ENCODE measurements at places on chromosomes 13 and 19.

GRCh38 chr19:38845374-38846024 is 4.3 kb downstream of the HNRNPL start:
- no peak for DNase-seq

- peak; percentile 45 for DNase-seq
These were observed 412.1 kb downstream of the KLF12 start for GRCh38 chr13:73722120-73722519.

- no peak for DNase-seq
These were observed at the start of gene SIGLECL1 for GRCh38 chr19:51250786-51251467. Gene SIGLECL1 (plus strand): TSS chr19:51251080. CDS start chr19:51264073, 12,993 bp downstream.

DNA sequence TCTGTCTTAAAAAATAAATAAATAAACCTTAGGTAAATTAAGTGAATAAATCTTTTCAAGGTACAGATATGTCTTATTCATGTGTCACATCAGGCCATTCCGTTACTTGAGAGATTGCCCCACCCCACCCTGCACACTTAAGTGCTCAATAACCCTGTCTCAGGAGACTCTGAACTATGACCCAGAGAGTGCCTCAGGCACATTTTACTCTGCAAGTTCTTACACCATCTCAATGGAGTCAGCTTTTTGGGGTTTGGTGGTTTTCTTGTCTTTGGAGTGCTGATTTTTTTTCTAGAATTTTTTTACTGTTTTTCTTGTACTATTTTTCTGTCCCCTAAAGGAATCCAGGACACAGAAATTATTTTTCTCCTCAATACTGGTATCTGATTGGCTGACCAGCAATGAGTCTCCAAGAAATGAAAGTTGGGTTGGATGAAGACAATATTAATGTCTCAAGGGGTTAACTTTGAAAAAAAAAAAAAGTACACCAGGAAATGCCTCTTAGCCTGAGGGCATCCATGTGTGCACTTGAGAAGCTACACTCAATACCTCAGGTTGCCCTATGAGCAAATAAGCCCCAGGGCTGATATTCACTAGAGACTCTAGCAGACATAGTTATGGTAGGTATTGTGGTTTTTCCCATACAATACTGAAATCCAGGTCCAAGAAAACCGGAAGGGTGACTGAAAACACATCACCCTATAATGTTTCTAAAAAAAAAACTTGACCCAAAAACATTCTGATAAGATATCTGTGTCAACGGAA is 114.6 kb upstream of the ZNF91 start:
- no peak for DNase-seq

DNA sequence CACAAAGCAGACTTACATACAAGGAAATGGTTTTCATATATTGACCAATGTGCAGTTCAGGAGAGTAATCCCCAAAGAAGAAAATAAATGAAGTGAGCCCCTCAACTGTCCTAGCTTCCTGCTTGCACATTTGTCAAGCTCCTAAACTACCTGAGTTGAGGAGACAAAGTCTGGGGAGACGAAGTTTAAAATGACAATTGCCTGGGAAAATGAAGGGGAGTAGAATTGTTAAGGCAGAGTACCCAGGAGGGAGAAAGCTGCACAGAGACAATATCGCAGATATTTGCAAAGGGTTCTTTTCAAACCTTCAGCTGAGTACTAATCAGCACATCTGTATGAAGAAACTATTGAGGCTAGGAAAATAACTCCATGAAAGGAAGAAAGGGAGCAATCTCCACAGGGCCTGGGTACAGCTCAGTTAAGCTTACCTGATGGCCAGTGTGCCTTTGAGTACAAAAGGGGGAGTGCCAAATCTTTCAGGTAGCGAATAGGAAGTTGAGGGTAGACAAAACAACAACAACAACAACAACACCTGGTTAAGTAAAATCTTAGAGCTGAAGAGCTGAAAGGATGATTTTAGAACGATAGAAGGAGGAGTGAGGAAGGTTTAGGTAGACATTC is 1700.1 kb upstream of the PRR20A start:
- no peak for DNase-seq

GRCh38 chr13:111549464-111549863 is 229.0 kb downstream of the TEX29 start:
- DNase-seq = no peak

GRCh38 chr19:9671655-9672054 is 3.2 kb downstream of the ZNF562 start:
- no peak for DNase-seq

GRCh38 chr13:51887468-51887867 is 25.7 kb downstream of the CCDC70 start:
- no peak for DNase-seq

GRCh38 chr13:22893204-22893603 is 287.6 kb upstream of the SGCG start:
- DNase-seq = no peak

DNA sequence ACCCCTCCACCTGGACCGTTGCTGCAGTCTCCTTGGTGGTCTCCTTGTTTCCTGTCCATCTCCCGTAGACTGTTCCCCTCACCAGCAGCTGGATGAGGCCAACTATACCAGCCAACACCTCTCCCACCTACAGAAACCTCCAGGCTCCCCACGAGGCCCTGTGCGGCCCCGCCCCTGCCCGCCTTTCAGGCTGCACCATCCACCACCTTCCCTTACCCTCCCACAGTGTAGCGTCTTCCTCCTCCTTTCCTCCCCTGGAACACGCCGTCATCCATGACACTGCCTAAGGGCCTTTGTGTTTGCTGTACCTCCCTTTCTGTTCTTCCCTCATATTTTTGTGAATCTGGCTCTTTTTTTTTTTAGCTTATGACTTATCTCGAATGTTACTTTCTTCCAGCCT is 23.8 kb upstream of the WDR88 start:
- DNase-seq = no peak

DNA sequence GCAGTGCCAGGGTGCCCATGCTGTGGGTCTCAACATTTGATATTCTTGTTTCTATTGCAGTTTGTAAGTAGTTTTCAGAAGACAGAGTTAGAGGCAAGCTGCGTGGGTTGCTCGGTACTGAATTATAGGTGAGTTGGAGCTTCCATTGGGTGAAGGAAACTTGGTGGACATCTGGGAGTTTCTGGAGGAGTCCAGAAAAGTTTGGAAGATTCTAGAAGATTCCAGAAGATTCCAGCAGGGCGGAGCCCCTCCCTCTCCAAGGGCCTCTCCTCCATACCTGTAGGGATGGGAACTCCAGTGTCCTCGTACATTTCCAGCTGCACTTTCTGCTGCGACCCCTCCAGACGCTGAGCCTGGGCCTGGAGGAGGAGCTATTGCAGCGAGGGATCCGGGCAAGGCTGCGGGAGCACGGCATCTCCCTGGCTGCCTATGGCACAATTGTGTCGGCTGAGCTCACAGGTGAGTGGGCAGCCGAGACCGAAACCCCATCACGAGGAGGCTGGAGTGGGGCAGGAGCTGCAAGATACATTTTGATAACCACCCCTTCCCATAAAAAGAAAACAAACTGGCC is 28.6 kb downstream of the TIMM13 start:
- no peak for DNase-seq

- no peak for DNase-seq
These were observed 6.9 kb downstream of the SYDE1 start for GRCh38 chr19:15114153-15114540.

GRCh38 chr13:110399801-110400200 is 92.7 kb downstream of the COL4A2 start:
- DNase-seq = no peak

- DNase-seq = no peak
These were observed 11.9 kb downstream of the PEAK3 start for GRCh38 chr19:2270157-2270422.

DNA sequence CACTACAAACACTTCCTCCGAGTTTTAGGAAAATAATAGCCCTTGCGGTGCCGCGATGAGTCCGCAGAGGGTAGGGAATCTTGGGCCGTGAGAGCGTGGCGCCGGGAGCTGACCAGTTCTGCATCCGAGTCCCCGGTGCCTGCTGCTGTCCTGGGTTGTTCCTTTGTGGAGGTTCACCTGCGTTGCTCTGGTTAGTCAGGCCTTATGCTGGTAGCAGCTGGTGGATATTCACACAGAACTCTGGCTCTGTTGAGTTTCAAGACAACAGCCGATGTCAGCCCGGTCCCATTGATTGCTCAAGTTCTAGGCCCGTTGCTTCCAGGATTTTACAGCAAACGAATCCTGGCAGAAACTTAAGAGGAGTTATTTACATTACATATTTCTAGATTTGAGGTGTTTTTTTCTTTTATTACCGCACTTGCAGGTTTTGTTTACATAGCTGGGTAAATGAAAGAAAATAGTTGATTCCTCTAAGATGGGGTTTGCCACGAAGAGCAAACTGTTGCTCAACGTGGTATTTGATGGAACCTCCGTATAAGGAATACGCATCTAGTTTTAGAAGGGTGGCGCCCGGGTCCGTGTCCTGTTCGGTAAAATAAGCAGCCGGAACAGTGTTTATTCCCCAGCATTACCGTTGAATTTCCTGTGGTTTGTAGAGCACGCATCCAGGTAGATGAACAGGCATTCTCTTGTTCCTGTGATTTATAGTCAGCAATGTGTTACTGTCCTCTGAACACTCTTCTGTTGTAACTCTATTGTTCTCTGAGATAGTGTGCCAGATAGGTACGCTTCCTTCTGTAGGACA is 1.3 kb downstream of the CLDN10 start:
- DNase-seq = no peak

GRCh38 chr13:89363144-89363543 is 1692.0 kb downstream of the SLITRK5 start:
- no peak for DNase-seq

DNA sequence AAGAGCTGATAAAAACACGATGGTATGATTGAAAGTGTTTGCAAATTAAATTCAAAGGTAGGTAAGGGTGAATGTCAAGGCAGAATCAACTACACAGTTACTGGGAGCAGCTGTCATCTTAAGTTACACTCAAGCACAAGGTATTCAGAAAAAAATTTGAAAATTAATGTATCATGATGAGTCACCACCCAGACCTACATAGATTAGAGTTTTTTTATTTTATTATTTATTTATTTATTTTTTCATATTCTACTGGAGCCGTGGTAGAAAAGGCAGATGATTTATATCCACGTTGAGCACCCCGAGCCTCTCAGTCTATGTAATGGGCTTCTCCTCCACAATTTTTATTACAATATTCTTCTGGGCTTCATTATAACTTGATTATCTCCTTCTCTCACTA is 728.9 kb upstream of the ARGLU1 start:
- DNase-seq = no peak

DNA sequence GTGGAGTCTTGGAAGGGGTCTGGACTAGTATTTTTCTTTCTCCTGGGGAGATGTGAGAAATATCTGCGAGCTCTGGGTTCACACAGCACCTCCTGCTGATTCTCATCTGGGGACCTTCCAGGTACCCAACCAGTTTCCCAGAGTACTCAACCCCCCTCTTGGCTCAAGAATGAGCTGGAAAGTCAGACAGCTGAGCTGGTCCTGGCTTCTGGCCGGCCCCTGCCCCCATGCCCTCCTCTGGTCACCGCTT is 2.2 kb upstream of the PDE4A start:
- no peak for DNase-seq

DNA sequence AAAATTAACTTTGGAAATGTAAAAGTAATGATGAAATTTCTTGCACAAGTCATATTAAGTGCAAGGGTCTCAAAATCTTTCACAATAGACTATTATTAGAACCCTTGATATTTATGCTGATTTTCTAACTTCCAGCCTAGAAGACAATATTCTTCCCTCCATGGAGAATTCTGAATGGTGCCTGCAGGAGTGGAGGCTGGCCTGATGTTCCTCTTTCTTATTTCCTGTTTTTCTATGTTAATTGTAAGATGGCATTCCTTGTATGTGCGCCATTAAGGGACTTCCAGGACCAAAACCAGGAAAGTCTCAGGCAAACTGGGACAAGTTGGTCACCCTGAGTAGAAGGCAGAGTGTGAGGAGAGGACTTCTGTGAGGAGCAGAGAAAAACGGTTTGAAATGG is 294.9 kb downstream of the DLEU7 start:
- no peak for DNase-seq

DNA sequence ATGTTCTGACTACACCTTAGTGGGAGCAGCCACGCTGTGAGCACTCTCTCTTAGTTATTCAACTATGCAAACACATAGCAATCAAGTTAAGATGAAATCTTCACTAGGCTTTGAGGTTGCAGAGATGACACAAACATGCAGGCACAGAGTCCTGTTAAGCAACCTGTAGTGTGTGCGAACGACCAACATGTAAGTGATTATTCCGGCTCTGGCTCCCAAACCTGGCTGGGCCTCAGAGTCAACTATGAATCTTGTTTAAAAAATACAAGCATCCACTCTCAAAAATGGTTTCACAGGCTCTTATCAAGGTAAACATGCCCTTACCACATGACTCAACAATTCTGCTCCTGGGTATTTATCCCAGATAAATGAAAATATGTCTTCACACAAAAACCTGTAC is 91.4 kb downstream of the IRS2 start:
- no peak for DNase-seq

DNA sequence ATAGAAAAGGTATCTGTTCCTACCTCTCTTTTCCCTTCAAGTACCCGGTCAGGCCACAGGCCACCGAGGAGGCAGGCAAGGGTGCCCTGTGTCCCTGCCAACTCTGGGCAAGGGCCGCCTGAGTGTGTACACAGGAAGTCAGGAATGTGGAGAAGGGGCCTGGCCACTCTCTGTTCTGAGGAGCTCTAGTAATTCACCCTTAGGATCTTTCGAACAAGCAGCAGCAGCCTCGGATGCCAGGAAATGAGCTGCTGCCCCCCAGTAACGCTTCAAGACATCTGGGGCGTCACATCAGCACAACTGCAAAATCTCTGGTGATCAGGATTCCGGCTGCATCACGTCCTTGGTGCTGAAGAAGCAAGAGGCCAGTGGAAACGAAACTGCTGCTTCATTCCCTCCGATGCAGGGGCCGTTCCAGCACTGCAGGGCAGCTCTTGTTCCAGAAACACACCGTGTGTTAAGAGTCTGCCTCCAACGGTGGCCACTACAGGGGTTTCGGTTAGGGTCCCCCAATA is 2.0 kb downstream of the RAB20 start:
- no peak for DNase-seq

DNA sequence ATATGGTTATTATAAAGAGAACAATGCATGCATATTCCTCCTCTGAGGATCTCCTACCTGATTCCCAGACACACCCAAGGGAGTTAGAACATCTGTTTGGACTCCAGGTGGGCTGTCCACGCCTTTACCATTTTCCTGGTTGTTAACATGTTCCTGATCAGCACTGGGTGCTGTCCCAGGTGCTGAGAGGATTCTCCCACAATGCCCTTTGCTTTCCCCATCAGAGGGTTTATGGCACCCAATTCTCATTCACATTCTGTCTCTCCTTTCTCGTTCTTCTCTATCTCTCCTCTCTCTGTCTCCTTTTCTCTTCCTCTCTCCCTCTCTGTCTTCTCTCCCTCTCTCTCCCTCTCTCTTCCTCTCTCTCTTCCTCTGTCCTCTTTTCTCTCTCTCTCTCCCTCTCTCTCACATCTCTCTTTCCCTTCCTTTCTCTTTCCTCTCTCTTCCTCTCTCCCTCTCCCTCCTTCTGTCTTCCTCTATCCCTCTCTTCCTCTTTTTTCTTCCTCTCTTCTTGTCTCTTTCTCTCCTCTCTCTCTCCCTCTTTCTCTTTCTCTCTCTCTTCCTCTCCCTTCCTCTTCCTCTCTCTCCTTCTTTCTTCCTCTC is 3.3 kb upstream of the RDH13 start:
- no peak for DNase-seq
